Nephron progenitor cell (in vitro differentiated cells): ENCODE measurements at places on chromosomes 4 and X.

DNA sequence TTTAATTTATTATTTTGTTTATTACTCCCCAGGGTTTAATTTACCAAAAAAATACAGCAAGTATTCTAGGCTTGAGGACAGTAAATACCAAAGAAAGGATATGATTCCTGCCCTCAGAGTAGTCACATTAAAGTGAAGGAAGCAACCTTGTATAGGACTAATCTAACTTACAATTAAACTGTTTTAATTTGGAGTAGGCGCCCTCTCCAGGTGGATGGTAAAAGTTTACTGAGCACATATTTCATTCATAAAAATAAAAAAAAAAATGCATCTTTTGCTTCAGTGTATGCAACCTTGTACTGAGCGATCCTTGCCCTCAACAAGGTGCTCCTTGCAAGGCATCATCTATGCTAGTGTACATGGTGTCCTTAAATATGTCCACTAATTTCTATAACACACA lies 72.0 kb upstream of the MAGEB16 start:
- H3K4me1 ChIP-seq = no peaks in the 10 kb centered on the region
- H3K36me3 ChIP-seq = peaks cover 9% of the 10 kb centered on the region
- no peak overlapping the region for H3K4me3 ChIP-seq
- no peak overlapping the region for H3K27ac ChIP-seq
- no peak for DNase-seq

- H3K36me3 ChIP-seq = no peaks in the 10 kb centered on the region
Observed at GRCh38 chrX:53268173-53268572, 13.2 kb downstream of the IQSEC2 start.

DNA sequence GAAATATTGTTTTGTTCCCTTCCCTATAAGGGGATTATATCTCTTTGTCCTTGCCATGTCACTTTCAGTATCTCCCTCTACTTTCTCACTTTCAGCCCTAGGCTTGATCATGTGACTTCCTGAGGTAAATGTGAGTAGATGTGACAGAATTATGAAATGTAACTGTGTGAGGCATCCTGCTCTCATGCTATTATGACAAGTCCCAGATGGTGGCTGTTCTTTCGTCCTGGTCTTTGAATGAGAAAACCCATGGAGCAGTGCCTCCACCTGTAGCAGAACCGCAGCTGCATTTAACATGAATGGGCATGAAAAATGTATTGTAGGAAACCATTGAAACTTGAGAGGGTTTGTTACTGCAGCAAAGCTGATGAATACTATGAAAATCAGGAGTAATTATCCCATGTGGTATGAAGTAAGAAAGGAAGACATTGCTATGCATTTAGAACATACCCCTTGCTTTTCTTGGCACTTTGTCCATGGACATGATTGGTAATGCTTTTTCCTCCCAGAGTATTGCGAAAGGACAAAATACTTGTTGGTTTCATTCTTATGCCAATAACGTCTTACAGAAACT lies 202.2 kb upstream of the GPRIN3 start:
- no peaks in the 10 kb centered on the region for H3K4me1 ChIP-seq
- DNase-seq = no peak
- no peak overlapping the region for H3K4me3 ChIP-seq
- H3K27ac ChIP-seq = no peak overlapping the region
- H3K27me3 ChIP-seq = peaks cover 4% of the 10 kb centered on the region

- no peaks in the 10 kb centered on the region for H3K36me3 ChIP-seq
- no peak overlapping the region for H3K27ac ChIP-seq
- peaks cover 2% of the 10 kb centered on the region for H3K27me3 ChIP-seq
- DNase-seq = no peak
- H3K4me1 ChIP-seq = no peaks in the 10 kb centered on the region
Observed at GRCh38 chr4:124768596-124769365, 56.2 kb upstream of the ANKRD50 start.

DNA sequence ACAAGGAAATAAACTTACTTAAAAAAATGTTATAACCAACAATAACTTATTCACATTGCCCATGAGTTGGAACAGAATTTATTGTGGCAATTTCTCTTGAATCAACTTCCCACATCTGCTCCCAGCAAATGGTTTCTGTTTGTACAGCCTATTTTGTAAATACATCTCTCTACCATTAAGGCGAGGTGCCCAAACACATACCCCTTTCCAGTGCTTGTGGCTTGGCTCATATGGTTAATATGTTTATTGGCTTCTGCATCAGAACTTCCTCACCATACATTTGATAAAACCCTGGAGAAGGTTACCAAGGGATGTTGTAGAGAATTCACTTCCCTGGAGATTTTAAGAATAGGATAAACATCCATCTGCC lies 207.1 kb downstream of the SOWAHB start:
- H3K36me3 ChIP-seq = peaks cover 12% of the 10 kb centered on the region
- H3K27ac ChIP-seq = peak overlapping the region; percentile 99
- peak overlapping the region; percentile 98 for H3K4me3 ChIP-seq
- no peaks in the 10 kb centered on the region for H3K27me3 ChIP-seq

DNA sequence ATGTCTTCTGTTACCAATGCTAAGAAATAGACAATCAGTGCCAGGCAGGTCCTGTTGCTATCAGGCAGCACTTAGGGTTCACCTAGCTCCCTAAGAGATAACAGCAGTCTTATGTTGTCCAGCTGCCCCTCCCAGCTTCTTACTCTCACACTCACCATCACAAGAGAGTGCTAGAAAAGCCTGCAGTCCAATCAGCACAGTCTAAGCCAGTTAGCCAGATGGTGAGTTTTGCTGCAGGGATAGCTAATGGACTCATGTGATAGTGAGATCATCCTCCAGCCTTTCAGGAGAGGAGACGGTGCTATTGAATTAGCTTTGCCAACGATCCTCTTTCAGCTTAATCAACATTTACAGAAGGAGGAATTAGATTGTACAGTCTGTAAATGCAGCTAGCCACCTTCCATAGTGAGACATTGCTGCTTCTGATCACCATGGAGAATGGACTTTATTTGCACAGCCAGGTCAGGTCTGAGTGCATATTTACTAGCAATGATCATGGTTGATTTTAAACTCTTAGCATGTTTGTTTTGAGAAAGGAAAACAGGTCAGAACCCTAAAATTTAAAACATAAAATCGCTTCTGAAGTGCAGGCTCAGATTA lies 438.3 kb downstream of the CENPC start:
- peaks cover 32% of the 10 kb centered on the region for H3K4me1 ChIP-seq
- H3K27me3 ChIP-seq = peaks cover 6% of the 10 kb centered on the region

DNA sequence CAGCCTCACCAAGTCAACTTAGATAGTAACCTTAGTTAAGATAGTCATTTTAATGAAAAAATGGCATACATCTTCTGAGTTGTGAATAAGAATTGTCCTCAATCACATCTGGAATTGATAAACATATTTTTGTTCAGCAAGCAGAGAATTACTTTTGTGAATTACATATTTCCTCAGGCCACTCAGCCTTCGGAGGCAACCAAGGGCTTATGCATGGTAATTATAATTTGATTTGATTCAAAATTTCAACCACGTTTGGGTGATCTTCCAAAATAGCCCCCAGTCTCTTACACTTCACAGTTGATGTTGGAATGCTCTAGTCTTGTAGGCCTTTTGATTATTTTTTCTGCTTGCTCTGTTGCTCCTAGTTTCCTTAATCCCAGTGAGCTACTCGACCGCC lies 63.4 kb downstream of the GALNTL6 start:
- no peak overlapping the region for H3K4me3 ChIP-seq
- H3K4me1 ChIP-seq = no peaks in the 10 kb centered on the region
- no peaks in the 10 kb centered on the region for H3K36me3 ChIP-seq
- H3K27me3 ChIP-seq = peaks cover 3% of the 10 kb centered on the region
- no peak for DNase-seq
- no peak overlapping the region for H3K27ac ChIP-seq

DNA sequence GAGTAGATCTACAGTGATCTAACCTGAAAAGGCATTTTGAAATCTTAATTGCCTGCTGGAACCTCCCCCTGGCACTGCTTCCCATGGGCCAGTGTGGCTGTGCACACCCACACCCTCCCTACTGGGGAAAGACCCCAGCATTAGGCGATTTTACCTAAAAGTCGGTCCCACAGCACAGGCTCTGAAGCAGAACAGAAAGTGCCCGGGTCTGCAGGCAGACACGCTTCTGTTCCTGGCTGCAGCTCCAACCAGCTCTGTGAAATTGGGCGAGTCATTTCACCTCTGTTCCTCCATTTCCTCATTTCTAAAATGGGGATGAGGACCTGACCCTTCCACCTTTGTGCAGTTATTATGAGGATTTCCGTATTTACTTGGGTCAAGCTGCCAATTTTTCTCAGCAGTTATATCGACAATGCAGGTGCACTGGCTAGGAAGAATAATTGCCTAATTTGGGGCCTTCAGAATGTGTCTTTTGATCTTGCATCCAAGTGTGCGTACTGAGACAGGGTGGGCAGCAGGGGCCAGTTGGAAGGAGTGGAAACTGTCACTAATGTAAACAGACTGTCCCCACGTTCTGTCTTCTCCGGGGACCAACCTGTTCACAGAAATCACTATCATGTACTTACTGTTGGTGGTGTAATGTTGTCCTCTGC lies 7.1 kb downstream of the KLF3 start:
- no peak for DNase-seq
- H3K4me3 ChIP-seq = peak overlapping the region; percentile 27
- H3K27me3 ChIP-seq = no peaks in the 10 kb centered on the region
- peaks cover 100% of the 10 kb centered on the region for H3K4me1 ChIP-seq

DNA sequence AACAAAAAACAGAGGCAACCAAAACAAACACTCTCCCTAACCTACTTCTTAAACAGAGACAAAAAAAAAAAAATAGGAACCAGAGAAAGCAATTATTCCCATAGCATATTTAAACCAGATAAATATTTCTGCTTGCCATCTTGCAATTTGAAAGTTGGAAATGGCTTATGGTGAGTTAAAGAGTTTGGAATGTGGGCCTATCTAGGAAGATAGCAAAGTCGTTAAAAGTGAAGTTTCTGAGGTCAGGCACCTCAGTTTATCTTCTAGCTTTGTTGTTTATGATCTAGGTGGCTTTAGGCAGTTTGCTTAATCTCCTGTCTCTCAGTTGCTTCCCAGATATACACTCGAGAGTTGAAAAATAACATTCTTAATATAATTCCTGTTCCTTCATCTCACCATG lies 284.2 kb downstream of the KCNIP4 start:
- H3K4me3 ChIP-seq = no peak overlapping the region
- no peaks in the 10 kb centered on the region for H3K36me3 ChIP-seq
- no peak for DNase-seq

DNA sequence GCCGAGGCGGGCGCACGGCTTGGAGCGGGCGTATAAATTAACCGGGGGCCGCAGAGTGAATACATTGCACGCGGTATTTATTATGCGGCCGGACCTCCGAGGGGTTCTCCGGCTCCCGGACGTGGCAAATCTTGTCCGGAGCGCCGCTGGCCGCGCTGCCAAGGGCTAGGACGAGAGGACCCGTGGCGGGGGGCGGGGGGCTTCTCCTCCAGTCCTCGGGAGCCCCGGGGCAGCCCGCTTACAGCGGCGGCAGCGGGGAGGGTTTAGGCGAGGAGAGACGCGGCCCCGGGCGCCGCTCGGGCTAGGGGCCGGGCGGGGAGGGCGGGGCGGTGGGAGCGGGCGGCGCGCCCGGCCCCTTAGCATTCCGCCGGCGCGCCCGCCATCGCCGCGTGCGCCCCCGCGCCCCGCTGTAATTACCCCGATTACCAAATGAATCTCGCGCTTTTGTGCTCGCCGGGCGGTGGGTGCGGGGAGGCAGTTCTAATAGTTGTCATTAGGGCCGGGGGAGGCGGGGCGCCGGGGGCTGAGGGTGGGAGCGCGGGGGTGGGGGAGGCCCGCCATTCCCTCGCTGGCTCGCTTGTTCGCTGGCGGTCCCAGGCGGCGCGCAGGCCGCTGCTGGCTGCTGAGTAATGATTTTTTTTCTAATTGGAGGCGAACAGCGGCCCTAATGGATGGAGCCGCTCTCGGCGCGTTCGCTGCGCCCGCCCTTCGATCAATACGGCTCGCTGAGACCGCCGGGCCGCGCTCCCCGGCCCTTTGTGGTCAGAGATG lies 276.6 kb downstream of the BCOR start:
- H3K4me1 ChIP-seq = peaks cover 60% of the 10 kb centered on the region
- no peaks in the 10 kb centered on the region for H3K36me3 ChIP-seq
- DNase-seq = peak; percentile 60
- peak overlapping the region; percentile 78 for H3K4me3 ChIP-seq
- H3K27me3 ChIP-seq = peaks cover 80% of the 10 kb centered on the region

DNA sequence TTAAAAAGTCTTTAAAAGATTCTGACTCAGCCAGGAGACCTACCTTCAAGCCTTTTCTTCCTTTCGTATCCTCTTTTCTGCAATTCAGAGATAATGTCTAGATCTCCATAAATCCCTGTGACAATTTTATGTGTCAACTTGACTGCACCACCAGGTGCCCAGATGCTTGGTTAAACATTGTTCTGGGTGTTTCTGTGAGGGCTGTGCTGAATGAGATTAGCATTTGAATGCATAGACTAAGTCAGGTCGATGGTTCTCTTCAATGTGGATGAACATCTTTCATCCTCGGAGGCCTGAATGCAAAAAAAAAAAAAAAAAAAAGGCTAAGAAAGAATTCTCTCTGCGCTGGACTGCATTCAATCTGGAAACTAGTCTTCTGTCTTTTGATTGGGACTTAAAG lies 1082.7 kb downstream of the NLGN4X start:
- no peak overlapping the region for H3K27ac ChIP-seq
- H3K4me3 ChIP-seq = no peak overlapping the region
- peaks cover 5% of the 10 kb centered on the region for H3K4me1 ChIP-seq
- no peak for DNase-seq
- H3K36me3 ChIP-seq = no peaks in the 10 kb centered on the region
- peaks cover 2% of the 10 kb centered on the region for H3K27me3 ChIP-seq

DNA sequence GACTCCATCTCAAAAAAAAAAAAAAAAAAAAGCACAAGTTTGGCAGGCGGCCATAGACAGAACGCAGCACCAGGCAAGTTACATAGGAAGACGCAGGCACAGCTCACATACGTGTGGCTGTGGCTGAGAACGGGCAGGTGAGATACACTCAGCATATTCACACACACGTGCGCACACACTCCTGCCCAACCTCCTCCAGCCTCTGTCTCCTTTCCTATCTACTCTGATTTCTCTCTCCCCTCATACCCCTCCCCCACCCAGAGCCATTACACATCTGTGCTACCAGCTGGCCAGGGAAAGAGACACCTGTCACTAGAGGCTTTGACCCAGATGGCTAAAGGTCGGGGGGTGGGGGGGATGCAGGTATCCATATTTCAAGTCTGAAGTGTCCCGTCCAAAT lies 2.2 kb upstream of the SLC38A5 start:
- H3K4me1 ChIP-seq = peaks cover 59% of the 10 kb centered on the region
- peaks cover 23% of the 10 kb centered on the region for H3K27me3 ChIP-seq
- DNase-seq = no peak
- H3K27ac ChIP-seq = no peak overlapping the region

DNA sequence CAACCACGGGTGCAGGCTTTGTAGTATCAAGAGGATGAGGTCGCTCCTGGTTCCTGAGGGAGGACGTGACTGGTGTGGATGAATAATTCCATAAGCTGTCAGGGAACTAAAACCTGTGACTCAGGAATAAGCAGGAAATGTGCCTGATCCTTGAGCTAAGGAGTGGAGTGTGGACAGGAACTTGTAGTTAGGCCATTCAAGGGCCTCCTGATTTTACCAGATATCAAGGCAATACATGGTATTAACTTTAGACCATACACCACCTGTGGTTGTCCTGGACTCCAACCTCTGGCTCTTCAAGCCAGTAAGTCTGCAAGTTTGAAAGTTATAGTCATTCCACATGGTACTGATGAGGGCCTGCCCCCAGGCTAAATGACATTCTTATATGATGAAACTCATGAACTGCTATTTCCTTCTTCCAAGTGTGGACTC lies 12.1 kb upstream of the ING2 start:
- H3K4me3 ChIP-seq = no peak overlapping the region
- peaks cover 55% of the 10 kb centered on the region for H3K36me3 ChIP-seq
- no peak for DNase-seq
- no peaks in the 10 kb centered on the region for H3K27me3 ChIP-seq
- H3K27ac ChIP-seq = no peak overlapping the region
- H3K4me1 ChIP-seq = peaks cover 12% of the 10 kb centered on the region

GRCh38 chr4:52755426-52755825 lies 4.2 kb upstream of the ERVMER34-1 start:
- H3K27ac ChIP-seq = no peak overlapping the region
- DNase-seq = no peak
- H3K4me3 ChIP-seq = no peak overlapping the region
- H3K4me1 ChIP-seq = peaks cover 2% of the 10 kb centered on the region
- H3K27me3 ChIP-seq = peaks cover 10% of the 10 kb centered on the region
